ENCODE measurements at places on chromosomes 3 and 15. TPM values are rescaled to one million over a fixed set of nuclear protein-coding genes. Genes with fewer than 3 reads are reported as not detected.

- H3K4me1 ChIP-seq = peaks cover 8% of the 10 kb centered on the region
- H3K27me3 ChIP-seq = no peaks in the 10 kb centered on the region
- DNase-seq = peak; percentile 20
- H3K4me3 ChIP-seq = no peak overlapping the region
- no peaks in the 10 kb centered on the region for H3K36me3 ChIP-seq
- H3K27ac ChIP-seq = no peak overlapping the region
These were observed 90.0 kb upstream of the SPATA12 start for GRCh38 chr3:56970461-56970879.

DNA sequence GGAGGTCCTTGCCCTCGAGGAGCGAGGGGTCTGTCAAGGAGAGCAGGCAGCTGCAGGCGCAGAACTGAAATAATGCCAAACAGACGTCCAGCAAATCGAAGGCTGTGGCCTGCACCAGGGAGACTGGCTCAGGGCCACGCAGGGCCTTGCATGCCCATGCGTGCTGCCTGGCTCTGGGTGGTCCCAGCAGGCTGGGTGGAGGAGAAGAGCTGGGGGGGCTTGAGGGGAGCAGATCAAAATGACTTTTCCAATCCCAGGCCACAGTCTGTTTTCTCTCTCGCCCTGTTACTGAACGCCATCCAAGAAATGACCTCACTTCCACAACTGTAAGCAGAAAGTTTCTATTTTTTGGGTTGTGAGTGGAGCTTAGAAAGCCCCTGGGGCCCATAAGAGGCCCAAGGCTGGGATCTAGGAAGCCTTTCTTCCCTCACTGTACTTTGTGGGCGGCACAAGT lies 96.9 kb upstream of the RPL32 start:
- no peak overlapping the region for H3K4me3 ChIP-seq
- no peak overlapping the region for H3K27ac ChIP-seq
- no peaks in the 10 kb centered on the region for H3K27me3 ChIP-seq
- peaks cover 6% of the 10 kb centered on the region for H3K36me3 ChIP-seq
- H3K4me1 ChIP-seq = no peaks in the 10 kb centered on the region
- DNase-seq = no peak

DNA sequence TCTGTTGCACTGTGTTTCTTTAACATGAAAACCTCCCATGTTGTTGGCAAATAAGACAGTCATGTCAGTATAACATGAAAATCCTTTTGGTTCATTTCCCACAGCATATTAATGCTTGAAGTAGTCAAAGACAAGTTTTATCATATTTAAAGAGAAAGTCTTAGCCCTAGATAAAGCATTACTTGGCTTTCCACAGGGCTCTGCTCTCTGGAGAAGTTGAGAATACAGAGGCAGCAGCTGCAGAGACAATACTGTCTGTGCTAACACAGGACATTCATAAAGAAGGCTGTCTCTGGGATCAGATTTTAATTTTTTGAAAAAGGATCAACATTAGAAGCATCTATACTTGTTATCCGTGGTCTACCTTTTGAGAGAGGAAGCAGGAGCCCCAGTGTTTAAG lies 103.4 kb upstream of the SAMMSON start:
- no peaks in the 10 kb centered on the region for H3K36me3 ChIP-seq
- DNase-seq = no peak
- no peaks in the 10 kb centered on the region for H3K27me3 ChIP-seq
- no peaks in the 10 kb centered on the region for H3K4me1 ChIP-seq

- H3K4me3 ChIP-seq = no peak overlapping the region
- H3K27me3 ChIP-seq = peaks cover 3% of the 10 kb centered on the region
- no peak for DNase-seq
- no peaks in the 10 kb centered on the region for H3K36me3 ChIP-seq
- no peak overlapping the region for H3K27ac ChIP-seq
These were observed 89.0 kb downstream of the TMEM212 start for GRCh38 chr3:171932153-171932611.

DNA sequence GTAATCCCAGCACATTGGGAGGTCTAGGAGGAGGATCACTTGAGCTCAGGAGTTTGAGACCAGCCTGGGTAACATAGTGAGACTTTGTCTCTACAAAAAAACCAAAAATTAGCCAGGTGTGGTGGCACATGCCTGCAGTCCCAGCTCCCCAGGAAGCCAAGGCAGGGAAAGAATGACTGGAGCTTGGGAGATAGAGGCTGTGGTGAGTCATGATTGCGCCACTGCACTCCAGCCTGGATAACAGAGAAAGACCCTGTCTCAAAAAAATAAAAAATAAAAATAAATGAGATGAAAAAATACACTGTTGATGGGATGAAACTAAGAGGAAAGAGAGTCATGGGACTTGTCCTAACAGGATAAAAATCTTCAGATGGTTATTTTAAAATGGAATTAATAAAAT lies 137.6 kb downstream of the IMPG2 start:
- H3K36me3 ChIP-seq = no peaks in the 10 kb centered on the region
- no peak overlapping the region for H3K4me3 ChIP-seq
- DNase-seq = no peak
- no peak overlapping the region for H3K27ac ChIP-seq
- peaks cover 5% of the 10 kb centered on the region for H3K27me3 ChIP-seq

DNA sequence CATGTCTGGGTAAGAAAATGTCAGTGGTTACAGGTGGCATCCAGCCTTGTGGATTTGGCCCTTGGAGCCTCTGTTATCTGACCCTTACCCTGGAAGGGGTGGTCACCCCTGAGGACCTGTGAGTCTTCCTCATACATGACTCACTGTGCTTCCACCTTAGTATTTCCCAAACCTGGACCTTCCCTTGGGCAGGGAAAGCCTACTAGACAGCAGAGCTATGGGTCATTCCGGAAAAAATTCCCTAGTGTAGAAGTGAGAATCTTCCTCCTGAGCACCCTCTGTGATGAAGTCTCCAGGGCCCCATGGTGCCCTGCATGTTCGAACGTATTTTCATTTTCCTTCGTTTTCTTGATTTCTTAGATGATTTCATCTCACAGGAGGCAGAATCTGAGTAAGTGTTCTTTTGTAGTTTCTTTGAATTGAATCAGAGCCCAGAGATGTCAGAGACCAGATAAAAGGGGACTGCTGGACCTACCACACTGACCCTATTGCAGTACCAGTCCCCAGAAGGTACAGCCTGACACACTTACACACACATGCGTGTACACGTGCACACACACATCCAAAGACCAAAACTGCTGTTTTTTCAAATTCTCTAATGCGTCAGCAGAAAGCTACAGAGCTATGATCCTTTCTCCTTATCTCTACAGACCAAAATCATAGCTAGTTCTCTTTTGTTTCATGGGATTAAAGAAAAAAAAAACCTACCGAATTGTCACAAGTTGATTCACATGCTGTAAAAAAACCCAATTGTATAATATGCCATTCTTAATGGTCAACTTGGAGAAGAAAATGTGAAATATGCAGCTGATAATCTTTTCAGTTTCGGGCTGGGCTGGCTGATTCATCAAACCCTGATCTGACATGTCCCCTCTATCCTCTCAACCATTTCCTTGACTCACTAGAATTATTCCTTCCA lies 50.5 kb upstream of the ARHGEF3 start:
- peaks cover 44% of the 10 kb centered on the region for H3K4me1 ChIP-seq
- peaks cover 3% of the 10 kb centered on the region for H3K36me3 ChIP-seq
- DNase-seq = no peak
- no peaks in the 10 kb centered on the region for H3K27me3 ChIP-seq
- no peak overlapping the region for H3K27ac ChIP-seq

GRCh38 chr3:134791992-134792391 lies 3.1 kb upstream of the EPHB1 start:
- no peaks in the 10 kb centered on the region for H3K36me3 ChIP-seq
- H3K4me1 ChIP-seq = peaks cover 5% of the 10 kb centered on the region
- no peak for DNase-seq
- peaks cover 28% of the 10 kb centered on the region for H3K27me3 ChIP-seq

- peaks cover 44% of the 10 kb centered on the region for H3K4me1 ChIP-seq
- H3K4me3 ChIP-seq = peak overlapping the region; percentile 93
- DNase-seq = peak; percentile 83
- peak overlapping the region; percentile 98 for H3K27ac ChIP-seq
These were observed 1.8 kb downstream of the BCL6 start for GRCh38 chr3:187743195-187744141.

- H3K27me3 ChIP-seq = peaks cover 12% of the 10 kb centered on the region
- H3K27ac ChIP-seq = no peak overlapping the region
- no peak overlapping the region for H3K4me3 ChIP-seq
- H3K36me3 ChIP-seq = no peaks in the 10 kb centered on the region
- peaks cover 37% of the 10 kb centered on the region for H3K4me1 ChIP-seq
These were observed 29.3 kb upstream of the C15orf39 start for GRCh38 chr15:75172284-75172820.

- no peak overlapping the region for H3K27ac ChIP-seq
- H3K4me1 ChIP-seq = no peaks in the 10 kb centered on the region
- no peak overlapping the region for H3K4me3 ChIP-seq
- no peak for DNase-seq
- peaks cover 20% of the 10 kb centered on the region for H3K36me3 ChIP-seq
These were observed 18.6 kb downstream of the NEK4 start for GRCh38 chr3:52752045-52752660.

DNA sequence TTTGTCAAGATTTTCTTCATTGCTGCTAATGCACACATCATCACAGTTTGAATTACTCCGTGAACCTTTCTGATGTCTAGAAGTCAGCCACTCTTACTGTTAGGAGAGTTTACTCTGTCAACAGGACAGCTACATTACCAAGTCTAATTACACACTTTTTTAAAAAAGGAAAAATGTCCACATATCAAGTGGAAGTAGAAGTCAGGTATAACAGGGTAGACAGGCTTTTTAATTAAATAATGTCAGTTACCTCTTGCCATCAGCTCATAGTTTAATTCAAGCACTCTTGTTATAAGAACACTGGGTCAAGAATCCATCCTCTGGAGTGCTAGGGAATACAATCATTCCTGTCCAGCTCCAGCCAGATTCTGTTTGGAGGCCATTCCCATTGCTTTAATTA lies 232.8 kb downstream of the TAFA4 start:
- no peaks in the 10 kb centered on the region for H3K36me3 ChIP-seq
- no peak for DNase-seq

- H3K4me1 ChIP-seq = peaks cover 13% of the 10 kb centered on the region
- H3K4me3 ChIP-seq = no peak overlapping the region
- no peaks in the 10 kb centered on the region for H3K36me3 ChIP-seq
- no peaks in the 10 kb centered on the region for H3K27me3 ChIP-seq
These were observed 33.5 kb downstream of the MYL3 start for GRCh38 chr3:46829699-46830208.

- no peak overlapping the region for H3K27ac ChIP-seq
- no peaks in the 10 kb centered on the region for H3K36me3 ChIP-seq
- H3K4me1 ChIP-seq = no peaks in the 10 kb centered on the region
These were observed 15.6 kb upstream of the WWTR1 start for GRCh38 chr3:149673393-149673792.

- no peak overlapping the region for H3K4me3 ChIP-seq
- no peak overlapping the region for H3K27ac ChIP-seq
- no peaks in the 10 kb centered on the region for H3K27me3 ChIP-seq
- H3K4me1 ChIP-seq = no peaks in the 10 kb centered on the region
These were observed 468.9 kb upstream of the WNT5A start for GRCh38 chr3:55955891-55956477.

DNA sequence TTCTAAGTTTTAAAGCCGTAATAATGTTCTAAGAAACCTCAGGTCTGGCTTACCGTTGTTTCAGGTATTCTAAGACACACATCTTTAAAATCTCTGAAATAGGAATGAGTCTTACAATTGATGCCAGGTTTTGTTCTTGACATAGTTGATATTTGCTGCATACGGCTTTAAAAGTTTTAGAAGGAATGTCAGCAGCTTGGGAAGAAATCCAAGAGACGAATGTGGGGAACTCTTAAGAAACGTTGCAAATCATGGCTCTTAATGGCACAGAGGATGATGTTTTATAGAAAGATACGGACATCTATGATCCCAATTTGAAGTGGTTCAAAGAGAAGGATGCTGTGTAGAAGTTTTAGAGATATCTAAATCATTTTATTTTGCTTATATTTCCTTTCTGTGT lies 11.5 kb downstream of the NUDT16 start:
- no peaks in the 10 kb centered on the region for H3K4me1 ChIP-seq
- H3K36me3 ChIP-seq = no peaks in the 10 kb centered on the region
- H3K4me3 ChIP-seq = no peak overlapping the region
- no peak overlapping the region for H3K27ac ChIP-seq

DNA sequence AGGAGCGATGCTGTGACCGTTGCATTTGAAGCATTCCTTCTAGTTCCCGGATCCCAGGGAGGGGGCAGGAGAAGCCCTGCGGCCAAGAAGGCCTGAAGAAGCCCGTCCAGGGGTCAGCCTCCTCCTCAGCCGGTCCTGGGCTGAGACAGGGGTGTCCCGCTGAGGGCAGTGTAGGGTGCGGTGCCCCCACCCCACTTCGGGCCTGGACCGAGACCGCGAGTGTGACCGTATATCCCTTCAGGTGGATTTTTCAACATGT lies 2.8 kb downstream of the OCA2 start:
- DNase-seq = no peak
- H3K4me3 ChIP-seq = peak overlapping the region; percentile 76
- H3K27me3 ChIP-seq = peaks cover 67% of the 10 kb centered on the region
- H3K27ac ChIP-seq = no peak overlapping the region
- H3K4me1 ChIP-seq = peaks cover 21% of the 10 kb centered on the region
- peaks cover 7% of the 10 kb centered on the region for H3K36me3 ChIP-seq

DNA sequence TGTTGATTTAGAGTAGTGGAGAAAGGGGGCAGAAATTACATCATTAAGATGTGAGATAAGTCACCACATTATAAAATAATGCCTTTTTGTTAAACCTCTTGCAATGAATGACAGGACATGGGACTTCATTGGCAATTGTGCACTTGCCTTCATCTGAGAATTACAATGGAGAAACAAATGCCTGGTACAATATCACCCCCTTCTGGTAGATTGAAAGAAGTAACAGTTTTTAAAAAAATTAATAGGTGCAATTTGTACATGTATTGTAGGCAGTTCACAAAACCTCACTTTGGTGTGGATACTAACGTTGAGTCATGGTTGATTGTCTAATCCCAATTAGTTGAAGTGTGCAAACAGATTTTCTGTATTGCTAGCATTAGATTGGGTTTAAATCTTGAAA lies 4.6 kb upstream of the P2RY14 start:
- no peak for DNase-seq
- H3K4me3 ChIP-seq = no peak overlapping the region
- H3K4me1 ChIP-seq = peaks cover 39% of the 10 kb centered on the region
- no peak overlapping the region for H3K27ac ChIP-seq

DNA sequence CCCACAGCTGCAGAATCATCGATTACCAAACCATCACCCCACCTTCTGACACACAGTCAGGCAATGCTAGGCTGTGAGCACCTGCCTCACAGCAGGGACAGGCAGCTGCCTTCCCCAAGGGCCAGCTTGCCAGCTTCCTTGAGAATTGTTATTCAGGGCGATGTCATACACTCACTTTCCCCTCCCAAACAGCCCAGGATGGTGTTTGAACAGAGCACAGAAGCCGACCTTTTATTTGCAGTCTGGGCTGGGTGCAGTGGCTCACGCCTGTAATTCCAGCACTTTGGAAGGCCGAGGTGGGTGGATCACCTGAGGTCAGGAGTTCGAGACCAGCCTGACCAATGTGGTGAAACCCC lies 84.5 kb upstream of the HERC1 start:
- H3K36me3 ChIP-seq = no peaks in the 10 kb centered on the region
- H3K27ac ChIP-seq = no peak overlapping the region
- H3K4me3 ChIP-seq = no peak overlapping the region
- no peaks in the 10 kb centered on the region for H3K27me3 ChIP-seq

The GABRR3 gene
- total RNA-seq = not detected

The CCDC13 gene
- not detected for total RNA-seq

The HDC gene
- total RNA-seq = not detected

The SH2D7 gene
- total RNA-seq = not detected

The CCR8 gene
- 0.34 TPM for total RNA-seq

The SNRK gene
- total RNA-seq = 29.2 TPM

The EIF2A gene
- total RNA-seq = 136 TPM

The PLCL2 gene
- 19.7 TPM for total RNA-seq

The NOX5 gene
- total RNA-seq = not detected

The RNF123 gene
- total RNA-seq = 31.7 TPM

The ZBTB47 gene
- total RNA-seq = 0.45 TPM

The SEMA3G gene
- total RNA-seq = not detected

Measured in activated CD8-positive, alpha-beta T cell treated with anti-CD3 and anti-CD28 coated beads for 36 hours (primary cell).